ENCODE measurements at places on chromosomes 12 and 14.

GRCh38 chr12:7110661-7111060, 1.6 kb upstream of the C1RL start:
- no peak for DNase-seq

DNA sequence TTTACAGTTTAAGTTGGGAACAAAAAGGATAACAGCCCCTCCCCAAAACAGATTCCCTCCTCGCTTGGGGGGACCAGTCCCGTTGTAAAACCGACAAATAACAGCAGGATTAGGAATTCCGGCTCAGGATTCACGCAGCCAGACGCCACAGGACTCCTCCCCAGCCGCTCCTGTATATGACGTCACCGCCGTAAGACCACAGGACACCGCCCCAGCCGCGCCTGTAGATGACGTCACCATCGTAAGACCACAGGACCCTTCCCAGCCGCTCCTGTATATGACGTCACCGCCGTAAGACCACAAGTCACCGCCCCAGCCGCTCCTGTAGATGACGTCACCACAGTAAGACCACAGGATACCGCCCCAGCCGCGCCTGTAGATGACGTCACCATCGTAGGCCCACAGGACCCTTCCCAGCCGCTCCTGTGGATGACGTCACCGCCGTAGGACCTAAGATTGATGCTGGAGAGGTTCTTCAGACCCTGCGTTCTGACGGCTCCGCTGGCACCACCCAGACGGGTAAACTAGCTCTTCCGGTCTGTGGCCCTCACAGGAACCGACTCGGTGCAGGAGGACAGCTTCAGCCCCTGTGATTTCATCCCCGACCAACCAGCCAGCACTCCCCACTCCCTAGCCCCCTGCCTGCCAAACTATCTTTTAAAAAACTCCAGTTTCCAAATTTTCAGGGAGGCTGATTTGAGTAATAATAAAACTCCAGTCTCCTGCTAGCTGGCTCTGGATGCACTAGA, 43.9 kb upstream of the FBRSL1 start:
- DNase-seq = peak; percentile 84

- no peak for DNase-seq
Observed at GRCh38 chr12:68587448-68587873, 23.2 kb upstream of the RAP1B start.

DNA sequence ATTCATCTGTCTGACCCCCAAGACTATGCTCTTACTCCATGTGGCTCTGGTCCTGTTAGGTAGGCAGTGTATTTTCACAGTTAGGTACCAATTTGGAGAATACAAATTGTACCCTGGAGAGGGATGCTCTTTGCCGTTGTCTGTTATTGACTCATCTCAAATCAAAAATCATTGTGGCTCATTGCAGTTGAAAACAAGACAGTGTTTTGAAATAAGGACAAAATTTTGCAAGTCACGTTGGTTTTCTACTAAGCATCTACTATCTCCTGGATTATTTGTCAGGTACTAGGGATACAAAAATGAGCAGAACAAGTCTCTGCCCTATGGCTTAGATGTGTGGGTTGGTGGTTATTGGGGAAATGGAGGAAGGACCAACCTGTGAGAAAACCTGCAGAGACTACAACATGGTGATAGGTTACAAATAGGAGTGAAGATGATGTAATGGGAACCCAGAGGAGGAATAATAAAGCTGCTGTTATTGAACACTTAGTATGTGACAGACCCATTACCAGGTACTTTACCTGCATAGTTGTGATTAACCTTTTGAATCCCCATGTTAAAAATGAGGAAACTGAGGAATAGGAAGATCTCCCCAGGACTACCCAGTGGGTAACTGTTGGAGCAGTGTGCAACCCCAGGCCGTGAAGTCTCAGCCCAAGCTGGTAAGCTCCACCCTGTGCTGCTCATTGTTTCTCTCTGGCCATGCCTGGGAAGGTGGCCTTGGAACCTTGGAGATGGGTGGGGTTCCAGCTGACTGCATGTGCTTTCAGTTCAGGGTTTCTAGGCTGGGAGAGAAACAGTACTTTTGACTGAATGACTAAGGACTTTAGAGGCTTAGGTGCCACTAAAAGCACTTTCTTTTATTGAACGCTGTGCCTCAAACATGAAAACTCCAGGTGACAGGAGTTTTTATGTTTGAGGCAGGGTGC, 72.9 kb upstream of the SRSF5 start:
- peak; percentile 42 for DNase-seq

DNA sequence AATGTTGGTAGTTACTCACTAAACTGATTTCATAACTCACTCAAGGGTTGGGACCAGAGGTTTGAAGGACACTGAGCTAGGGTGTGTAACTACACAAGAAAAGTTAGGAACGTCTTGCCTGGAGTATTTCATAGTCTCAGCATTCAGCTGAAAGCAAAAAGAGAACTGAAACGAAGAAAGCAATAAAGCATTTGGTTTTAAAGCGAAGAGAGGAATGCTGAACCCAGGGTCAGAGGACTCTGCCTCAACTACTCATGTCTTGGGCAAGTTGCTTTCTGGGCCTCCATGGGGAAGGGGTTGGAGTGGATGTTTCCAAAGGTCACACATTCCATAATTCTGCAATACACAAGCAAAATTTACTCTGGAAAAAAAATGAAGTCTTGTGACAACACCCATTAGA, 1.4 kb downstream of the GNS start:
- DNase-seq = no peak

DNA sequence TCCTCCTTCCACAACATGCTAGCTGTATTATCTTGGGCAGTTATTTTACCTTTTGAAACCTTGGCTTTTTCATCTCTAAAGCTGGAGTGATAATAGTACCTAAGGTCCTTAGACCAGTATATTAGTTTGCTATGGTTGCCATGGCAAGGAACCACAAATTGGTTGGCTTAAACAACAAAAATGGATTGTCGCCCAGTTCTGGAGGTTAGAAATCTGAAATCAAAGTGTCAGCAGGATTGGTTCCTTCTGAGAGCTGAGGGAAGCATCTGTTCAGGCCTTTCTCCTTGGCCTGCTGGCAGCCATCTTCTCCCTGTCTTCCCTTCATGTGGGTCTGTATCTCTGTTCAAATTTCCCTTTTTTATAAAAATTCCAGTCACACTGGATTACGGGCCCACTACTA, 55.5 kb upstream of the SLC35F4 start:
- no peak for DNase-seq

DNA sequence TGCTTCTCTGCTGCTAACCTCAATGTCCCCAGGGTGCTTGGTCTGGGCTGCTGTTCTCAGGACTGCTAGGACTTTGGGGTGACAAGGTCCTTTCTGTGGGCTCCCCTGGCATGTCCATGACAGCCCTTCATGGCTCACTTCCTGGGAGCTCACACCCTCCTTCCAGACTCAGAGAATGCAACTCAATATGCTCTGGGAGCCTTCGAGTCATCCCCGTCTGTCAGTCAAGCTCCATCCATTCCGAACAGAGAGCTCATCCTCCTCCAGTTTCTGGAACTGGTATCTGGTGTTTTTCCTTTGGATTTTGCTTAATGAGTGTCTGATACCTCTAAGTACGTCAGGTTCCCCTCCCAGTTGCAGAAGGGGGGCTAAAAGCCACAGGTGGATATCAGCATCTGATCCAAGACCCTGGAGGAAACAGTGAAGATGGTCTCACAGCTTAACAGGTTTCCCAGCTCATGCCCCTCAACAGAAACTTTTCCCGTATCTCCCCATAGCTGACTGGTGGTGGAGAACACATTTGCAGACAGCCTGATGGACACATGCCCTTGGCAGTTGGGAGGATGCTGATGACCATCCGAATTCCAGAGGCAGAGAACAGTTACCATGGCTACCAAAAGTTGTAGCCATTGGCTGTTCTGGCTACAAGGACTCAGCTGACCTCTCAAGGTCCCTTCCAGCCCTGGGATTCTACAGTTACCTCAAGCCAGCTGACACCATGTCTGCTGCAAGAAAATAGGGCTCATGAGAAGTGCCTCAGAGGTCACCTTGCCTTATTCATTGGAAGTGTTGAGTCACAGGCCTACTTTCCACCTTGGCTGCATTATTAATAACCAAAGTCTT, 9.5 kb upstream of the RAB35 start:
- DNase-seq = no peak

DNA sequence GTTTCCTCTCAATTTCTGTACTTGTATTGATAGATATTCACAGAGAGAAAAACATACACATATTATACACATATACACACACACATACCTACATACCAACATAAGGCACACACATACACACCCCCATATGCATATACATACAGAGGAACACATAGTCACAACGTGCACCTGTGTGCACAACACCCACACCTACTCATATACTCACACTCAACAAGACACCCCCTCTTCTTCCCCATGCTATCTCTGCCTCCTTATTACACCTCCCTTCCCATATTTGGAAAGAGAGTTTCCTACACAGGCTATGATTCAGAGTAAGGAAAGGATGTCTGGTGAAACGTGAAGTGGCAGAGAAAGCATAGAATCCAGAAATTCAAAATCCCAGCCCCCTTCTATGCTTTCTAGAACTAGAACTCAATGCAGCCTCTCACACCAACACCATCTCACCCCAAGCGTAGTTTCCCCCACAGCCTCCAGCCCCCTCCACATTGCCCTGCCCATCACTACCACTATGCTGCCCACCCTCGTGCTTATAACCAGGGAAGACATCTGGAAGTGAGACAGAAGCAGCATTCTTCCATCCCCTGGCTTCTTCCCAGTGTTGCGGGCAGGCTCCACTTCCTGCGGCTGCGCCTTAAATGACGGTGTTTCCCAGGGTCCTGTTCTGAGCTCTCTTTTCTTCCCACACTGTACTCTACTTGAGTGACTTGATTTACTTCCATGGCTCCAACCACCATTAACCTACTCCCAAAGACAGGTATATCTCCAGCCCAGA, 2.4 kb downstream of the RNASE8 start:
- no peak for DNase-seq

DNA sequence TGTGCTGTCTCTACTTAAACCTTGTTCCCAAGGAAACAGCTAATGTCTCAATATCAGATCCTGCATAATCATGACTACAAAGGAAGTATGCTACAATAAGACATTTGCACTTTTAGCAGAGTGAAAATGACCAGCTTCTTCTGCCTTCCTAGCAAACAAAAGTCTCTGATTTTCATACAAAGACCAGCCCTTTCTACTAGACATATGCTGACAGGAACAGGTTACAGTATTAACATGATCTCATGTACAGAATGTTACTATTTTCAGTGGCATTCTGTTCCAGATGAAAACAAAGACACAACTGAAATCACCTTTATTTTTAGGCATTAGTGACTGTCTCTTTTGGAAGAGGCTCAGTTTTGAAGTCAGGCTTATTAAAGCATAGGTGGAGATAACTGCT, 228.6 kb downstream of the MED13L start:
- no peak for DNase-seq

DNA sequence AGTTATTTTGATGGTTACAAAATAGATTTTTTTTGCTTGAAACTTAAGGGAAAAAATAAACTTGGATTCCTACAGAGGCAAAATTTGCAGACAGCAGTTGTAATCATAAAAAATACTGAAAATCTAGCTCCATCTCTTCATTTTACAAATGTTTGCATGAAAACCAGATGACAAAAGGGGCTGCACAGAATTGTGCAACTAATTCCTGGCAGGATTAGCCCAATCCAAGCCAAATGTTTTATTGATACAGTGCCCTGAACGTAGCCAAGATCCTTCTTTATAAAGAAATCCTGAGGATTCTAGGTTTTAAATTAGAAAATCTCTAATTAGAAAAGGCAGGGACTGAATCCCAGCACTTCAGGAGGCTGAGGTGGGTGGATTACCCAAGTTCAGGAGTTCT, 356.4 kb upstream of the SEL1L start:
- no peak for DNase-seq

DNA sequence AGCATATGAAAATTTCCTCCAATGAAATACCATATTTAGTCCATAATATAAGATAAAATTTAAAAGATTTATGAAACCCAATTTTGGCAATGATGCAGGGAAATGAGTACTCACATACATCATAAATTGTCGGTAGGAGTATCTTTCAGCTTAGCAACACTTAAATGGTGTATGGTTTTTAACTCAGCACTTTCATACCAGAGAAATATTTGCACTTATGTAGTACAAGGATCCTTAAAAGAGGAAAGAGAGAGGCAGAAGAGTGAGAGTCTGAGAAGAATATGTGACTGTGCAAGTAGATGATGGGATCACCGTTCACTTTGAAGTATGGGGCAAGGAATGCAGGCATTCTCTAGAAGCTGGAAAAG, 379.3 kb upstream of the DCN start:
- no peak for DNase-seq

DNA sequence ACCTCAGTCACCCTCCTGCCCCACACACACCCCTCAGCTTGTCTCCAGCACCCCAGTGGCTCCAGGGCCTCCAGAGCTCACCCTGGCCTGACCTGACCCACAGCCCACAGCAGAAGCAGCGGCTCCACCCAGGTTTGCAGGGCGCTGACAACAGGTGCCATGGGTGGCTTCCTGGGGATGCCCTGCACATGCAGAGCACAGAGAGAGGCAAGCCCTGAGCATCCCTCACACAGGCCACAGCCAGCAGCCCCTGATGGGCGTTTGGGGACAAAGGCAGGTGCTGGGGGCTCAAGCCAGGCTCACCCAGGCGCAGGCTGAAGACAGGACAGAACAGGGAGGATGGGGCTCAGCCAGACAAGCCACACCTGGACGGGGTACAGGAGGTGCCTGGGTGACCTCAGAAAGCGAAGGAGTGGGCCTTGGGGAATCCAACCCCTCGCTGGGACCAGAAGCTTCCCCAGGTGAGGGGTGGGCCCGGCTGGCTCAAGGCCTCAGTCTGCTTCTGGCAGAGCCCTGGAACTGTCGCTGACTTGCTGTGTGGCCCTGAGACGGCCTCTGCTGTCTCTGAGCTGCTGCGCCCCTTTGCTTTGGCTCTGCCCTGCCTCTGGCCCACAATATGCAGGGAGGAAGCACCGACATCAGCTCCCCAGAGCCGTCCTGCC, 10.6 kb downstream of the ARL6IP4 start:
- no peak for DNase-seq

DNA sequence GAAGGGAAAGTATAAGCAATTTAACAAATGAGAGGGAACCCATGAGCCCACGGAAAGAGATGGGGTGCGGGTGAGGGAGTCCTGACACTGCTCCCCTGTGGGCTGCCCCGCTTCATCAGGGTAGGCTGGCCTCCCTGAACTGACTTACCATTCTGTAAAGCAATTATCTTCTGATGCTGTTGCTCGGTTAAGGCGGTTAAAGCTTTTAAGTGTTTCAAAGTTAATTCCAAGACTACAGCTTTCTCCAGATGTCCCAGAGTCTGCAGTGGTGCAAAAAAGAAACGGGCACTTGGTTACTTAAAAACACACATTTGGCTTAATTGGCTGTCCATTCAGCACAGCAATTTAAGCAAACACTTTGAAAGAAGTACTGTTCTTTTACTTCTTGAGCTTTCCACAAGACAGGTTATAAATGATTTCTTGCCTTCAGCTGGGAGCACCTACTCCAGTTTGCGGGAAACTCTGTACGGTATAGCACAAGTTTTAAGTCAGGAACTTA, 1.3 kb downstream of the BHLHE41 start:
- DNase-seq = no peak

Measured in activated effector memory CD4-positive, alpha-beta T cell treated with anti-CD3 and anti-CD28 coated beads, Interleukin-2, amount 50 U/mL, for 16 hours (primary cell).